AG04450 (cell line): ENCODE measurements at places on chromosomes 16 and 17. TPM values are rescaled to one million over a fixed set of nuclear protein-coding genes. Genes with fewer than 3 reads are reported as not detected.

METTL9 gene
- 102 and 142 TPM in 2 replicates for polyA plus RNA-seq

SLC16A6 gene
- polyA plus RNA-seq: 1.2 TPM in 2 replicates

ADGRG3 gene
- not detected in 2 replicates for polyA plus RNA-seq

ODF4 gene
- not detected in 2 replicates for polyA plus RNA-seq

RHBDL3 gene
- polyA plus RNA-seq: 0.06 TPM in 1 of 2 replicates, not detected in the other

CYB5B gene
- 148 and 155 TPM in 2 replicates for polyA plus RNA-seq

SLC26A11 gene
- 8.9 and 11.7 TPM in 2 replicates for polyA plus RNA-seq

SOX15 gene
- polyA plus RNA-seq: 0.24 and 0.29 TPM in 2 replicates

IKZF3 gene
- polyA plus RNA-seq: not detected in 2 replicates

TNK1 gene
- polyA plus RNA-seq: 0.22 and 0.25 TPM in 2 replicates

ZMYND15 gene
- polyA plus RNA-seq: 0.14 and 0.17 TPM in 2 replicates

YBX2 gene
- polyA plus RNA-seq: 0.02 TPM in 1 of 2 replicates, not detected in the other

MAP2K6 gene
- polyA plus RNA-seq: 8.8 and 10.9 TPM in 2 replicates

KRT24 gene
- polyA plus RNA-seq: not detected in 2 replicates

BCL6B gene
- polyA plus RNA-seq: 0.02 TPM in 1 of 2 replicates, not detected in the other

MYO15A gene
- 0.19 and 0.32 TPM in 2 replicates for polyA plus RNA-seq

TMEM106A gene
- polyA plus RNA-seq: 4.5 and 5.1 TPM in 2 replicates

LRRC37A gene
- 0.97 and 1.2 TPM in 2 replicates for polyA plus RNA-seq

ARHGAP23 gene
- 14.1 and 19.3 TPM in 2 replicates for polyA plus RNA-seq

IRF8 gene
- polyA plus RNA-seq: not detected in 2 replicates

SLC16A11 gene
- polyA plus RNA-seq: not detected in 2 replicates

CCL2 gene
- 119 and 176 TPM in 2 replicates for polyA plus RNA-seq

AANAT gene
- polyA plus RNA-seq: 0.12 TPM in 1 of 2 replicates, not detected in the other

TP53TG3C gene
- not detected in 2 replicates for polyA plus RNA-seq

SULT1A3 gene
- 7.3 and 8.5 TPM in 2 replicates for polyA plus RNA-seq

NARF gene
- polyA plus RNA-seq: 76.1 and 82.4 TPM in 2 replicates

BICDL2 gene
- not detected in 2 replicates for polyA plus RNA-seq

AOC3 gene
- 0.10 and 0.12 TPM in 2 replicates for polyA plus RNA-seq

PPP1R9B gene
- polyA plus RNA-seq: 17.6 and 18.2 TPM in 2 replicates

GDPD1 gene
- polyA plus RNA-seq: 1.9 and 2.7 TPM in 2 replicates

RBFOX1 gene
- polyA plus RNA-seq: not detected in 2 replicates

UBE2Z gene
- 176 and 178 TPM in 2 replicates for polyA plus RNA-seq

CHCT1 gene
- not detected in 2 replicates for polyA plus RNA-seq

ADAM11 gene
- 0.29 and 0.37 TPM in 2 replicates for polyA plus RNA-seq

PRSS36 gene
- polyA plus RNA-seq: 0.24 and 0.42 TPM in 2 replicates

KRTAP17-1 gene
- not detected in 2 replicates for polyA plus RNA-seq

SULT1A4 gene
- 0.36 and 0.57 TPM in 2 replicates for polyA plus RNA-seq

ELMO3 gene
- polyA plus RNA-seq: 0.57 and 0.74 TPM in 2 replicates

HEATR9 gene
- not detected in 2 replicates for polyA plus RNA-seq

EVPLL gene
- not detected in 2 replicates for polyA plus RNA-seq

ABI3 gene
- 0.12 and 0.21 TPM in 2 replicates for polyA plus RNA-seq

MYH2 gene
- not detected in 2 replicates for polyA plus RNA-seq

KDM8 gene
- polyA plus RNA-seq: 2.5 and 2.8 TPM in 2 replicates
